Bronchial smooth muscle cell (primary cell): ENCODE measurements at places on chromosomes 4 and X. TPM values are rescaled to one million over a fixed set of nuclear protein-coding genes. Genes with fewer than 3 reads are reported as not detected.

Gene RPA4
- total RNA-seq: 0.63 and 0.86 TPM in 2 replicates

Gene PAGE4
- not detected in 2 replicates for total RNA-seq

Gene FMR1NB
- not detected in 2 replicates for total RNA-seq

Gene GPR173
- 1.5 and 1.9 TPM in 2 replicates for total RNA-seq

Gene DMRTC1
- not detected in 2 replicates for total RNA-seq

Gene VCX2
- not detected in 2 replicates for total RNA-seq

Gene ZFP42
- total RNA-seq: under 0.01 TPM in 1 of 2 replicates, not detected in the other

Gene GYPA
- total RNA-seq: not detected in 2 replicates

Gene MAGEC1
- not detected in 2 replicates for total RNA-seq

Gene NEXMIF
- not detected in 2 replicates for total RNA-seq

Gene PABPC5
- total RNA-seq: 1.6 and 2.7 TPM in 2 replicates

Gene FRG2
- not detected in 2 replicates for total RNA-seq

Gene CENPI
- total RNA-seq: 2.2 and 4.7 TPM in 2 replicates

Gene HMX1
- total RNA-seq: not detected in 2 replicates

Gene LINC00632
- total RNA-seq: 2.3 and 2.4 TPM in 2 replicates

Gene RENBP
- 1.1 and 3.0 TPM in 2 replicates for total RNA-seq

Gene WDFY3
- total RNA-seq: 42.1 and 46.2 TPM in 2 replicates

Gene RBMX2
- 38.9 and 42.6 TPM in 2 replicates for total RNA-seq

Gene MMRN1
- total RNA-seq: 0.09 and 0.16 TPM in 2 replicates

Gene SGMS2
- total RNA-seq: 26.9 and 38.9 TPM in 2 replicates

Gene DAPP1
- 0.09 TPM in 1 of 2 replicates, not detected in the other for total RNA-seq

Gene CASP3
- total RNA-seq: 11.2 and 19.5 TPM in 2 replicates

Gene ADAMTS3
- 1.9 and 4.1 TPM in 2 replicates for total RNA-seq

Gene XKRX
- 0.16 TPM in 1 of 2 replicates, not detected in the other for total RNA-seq

Gene ZFYVE28
- 8.2 and 9.9 TPM in 2 replicates for total RNA-seq

Gene SAGE1
- total RNA-seq: under 0.01 TPM in 1 of 2 replicates, not detected in the other

Gene GDPD2
- total RNA-seq: not detected in 2 replicates
